Activated CD4-positive, alpha-beta memory T cell treated with anti-CD3 and anti-CD28 coated beads for 36 hours (primary cell): ENCODE measurements at places on chromosomes 6 and 20.

DNA sequence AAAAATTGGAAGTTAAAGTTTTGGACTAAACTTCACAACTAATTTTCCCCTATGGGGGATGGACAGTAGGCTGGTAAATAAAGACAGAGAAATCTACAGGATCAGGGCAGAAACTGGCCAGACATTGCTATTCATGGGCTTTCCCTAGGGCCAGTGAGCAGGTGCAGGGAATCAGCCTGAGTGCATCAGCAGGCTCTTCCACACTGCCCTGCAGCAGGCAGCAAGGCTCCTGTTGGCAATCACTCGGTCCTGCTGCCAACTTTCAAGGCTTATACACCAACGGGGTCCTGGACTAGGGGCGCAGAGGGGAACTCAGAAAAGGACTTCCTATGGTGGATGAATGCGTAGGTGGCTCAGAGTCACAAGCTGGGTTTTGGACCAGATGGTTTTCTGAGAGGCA lies 59.8 kb upstream of the NHSL1 start:
- DNase-seq, result no peak

DNA sequence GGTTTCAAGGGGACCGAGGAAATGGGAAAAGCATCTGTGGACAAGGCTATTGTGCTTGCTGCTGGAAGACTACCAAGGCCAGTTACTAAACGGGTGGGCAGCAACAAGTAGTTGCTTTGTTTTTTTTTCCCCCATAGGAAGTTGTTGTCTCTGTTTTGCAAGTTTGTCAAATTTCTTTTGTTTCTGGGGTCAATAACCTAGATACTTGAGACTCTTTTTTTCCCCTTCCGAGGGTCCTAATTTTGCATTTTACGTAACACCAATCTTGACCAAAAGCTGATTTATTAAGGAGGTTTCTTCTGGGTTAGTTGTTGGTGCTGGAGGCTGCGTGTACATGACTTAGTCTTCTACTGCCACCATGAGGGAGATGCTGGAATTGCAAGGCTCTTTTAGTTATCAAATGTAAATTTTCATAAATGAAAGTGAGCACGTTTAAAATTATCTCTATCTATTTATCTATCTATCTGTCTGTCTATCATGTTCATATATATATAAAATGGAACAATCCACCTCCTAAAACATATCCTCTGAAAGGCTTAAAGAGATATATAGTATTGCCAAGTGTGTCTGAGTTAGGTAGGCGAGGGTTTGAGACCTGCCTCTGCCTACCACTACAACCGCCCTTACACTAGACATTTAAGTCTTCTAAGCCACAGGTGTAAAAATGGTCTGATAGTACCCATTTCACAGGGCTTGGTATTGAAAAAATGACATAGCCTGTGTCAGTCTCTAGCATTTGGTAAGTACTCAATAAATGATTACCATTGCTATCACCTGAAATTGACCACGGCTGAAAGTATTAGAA lies 60.2 kb downstream of the GCLC start:
- peak; percentile 68 for DNase-seq

DNA sequence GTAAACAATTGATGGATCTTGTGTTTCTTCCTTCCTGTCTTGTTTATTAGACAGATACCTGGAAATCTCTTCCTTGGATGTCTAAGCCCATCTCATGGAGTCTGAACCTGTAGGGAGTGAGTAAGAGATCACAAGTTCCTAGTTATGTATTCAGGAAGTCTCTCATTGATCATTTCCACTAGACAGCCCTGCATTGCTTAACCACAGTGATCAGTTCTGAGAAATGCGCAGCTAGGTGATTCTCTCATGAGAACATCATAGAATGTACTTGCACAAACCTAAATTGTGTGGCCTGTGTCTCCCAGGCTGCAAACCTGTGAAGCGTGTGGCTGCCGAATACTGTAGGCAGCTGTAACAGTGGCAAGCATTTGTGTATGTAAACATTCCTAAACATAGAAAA lies 39.1 kb downstream of the FAM120B start:
- peak; percentile 28 for DNase-seq

DNA sequence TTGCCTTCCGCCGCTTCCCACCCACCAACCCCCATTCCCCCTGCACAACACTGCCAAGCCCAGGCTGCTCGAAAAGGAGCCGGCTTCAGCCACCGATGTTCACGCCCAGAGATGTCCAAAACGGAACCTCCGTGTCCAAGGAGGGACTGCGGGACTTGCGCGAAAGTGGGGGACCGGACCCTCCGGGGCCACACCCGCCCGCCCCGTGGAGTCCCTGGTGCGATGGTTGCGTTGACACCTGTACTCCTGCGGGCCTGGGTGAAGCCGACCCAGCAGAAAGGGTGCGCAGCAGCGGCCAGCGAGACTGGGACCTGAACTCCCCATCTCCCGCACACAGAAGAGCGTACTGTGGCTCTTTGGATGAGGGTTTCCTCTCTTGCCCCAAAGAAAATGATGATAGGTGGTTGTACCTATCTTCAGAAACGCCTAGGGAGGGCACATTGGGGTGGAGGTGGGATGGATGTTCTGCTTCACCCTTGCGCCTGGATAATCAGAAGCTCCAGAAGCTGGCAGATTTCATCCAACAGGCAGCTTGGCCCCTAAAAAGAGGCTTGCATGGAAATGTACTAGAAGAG lies 1.9 kb upstream of the VGLL2 start:
- no peak for DNase-seq

DNA sequence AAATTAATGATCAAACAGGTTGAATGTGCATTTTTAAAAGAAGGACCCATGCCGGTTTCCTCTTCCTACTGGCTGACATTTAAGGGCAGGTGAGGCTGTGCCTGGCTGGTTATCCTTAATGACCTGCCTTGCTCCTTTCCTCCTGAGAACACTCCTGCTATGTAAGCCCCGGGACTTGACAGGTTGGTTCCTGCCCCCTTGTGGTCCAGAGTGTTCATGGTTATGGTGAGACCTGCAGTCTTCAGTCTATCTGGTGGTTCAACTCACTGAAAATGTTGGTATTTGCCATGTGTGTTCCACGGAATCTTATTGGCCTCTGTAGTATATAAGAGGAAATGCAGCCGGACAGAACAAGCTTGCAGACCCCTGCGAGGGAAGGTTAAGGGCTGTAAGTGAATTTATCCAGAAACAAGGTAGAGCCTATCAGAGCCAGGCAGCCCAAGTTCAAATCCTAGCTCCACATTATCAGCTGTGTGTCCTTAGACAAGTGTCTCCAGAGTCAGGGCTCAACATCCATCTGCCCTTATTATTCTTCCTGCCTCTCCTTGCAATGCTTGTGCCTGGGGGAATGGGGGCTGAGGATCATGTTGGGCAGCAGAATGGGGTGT lies 5.2 kb upstream of the BPIFA3 start:
- DNase-seq, result peak; percentile 37

GRCh38 chr6:63426844-63427243 lies 107.1 kb upstream of the LGSN start:
- no peak for DNase-seq

DNA sequence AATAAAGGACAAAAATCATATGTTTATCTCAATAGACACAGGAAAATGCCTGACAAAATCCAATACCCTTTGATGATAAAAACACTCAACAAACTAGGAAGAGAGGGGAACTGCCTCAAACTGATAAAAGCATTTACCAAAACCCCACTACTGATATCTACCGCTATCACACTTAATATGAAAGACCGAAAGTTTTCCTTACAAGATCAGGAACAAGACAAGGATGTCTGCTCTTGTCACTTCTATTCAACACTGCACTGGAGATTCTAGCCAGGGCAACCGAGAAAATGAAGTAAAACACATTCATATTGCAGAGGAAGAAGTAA lies 25.1 kb downstream of the GZF1 start:
- DNase-seq, result no peak
